Amniotic stem cell (primary cell): ENCODE measurements at places on chromosomes 13 and 19.
A peak's percentile ranks its signal among the peaks of the same experiment; 100 is the strongest.

GRCh38 chr13:112814905-112815585 lies 125.2 kb downstream of the ATP11A start:
- DNase-seq: peak; percentile 12

DNA sequence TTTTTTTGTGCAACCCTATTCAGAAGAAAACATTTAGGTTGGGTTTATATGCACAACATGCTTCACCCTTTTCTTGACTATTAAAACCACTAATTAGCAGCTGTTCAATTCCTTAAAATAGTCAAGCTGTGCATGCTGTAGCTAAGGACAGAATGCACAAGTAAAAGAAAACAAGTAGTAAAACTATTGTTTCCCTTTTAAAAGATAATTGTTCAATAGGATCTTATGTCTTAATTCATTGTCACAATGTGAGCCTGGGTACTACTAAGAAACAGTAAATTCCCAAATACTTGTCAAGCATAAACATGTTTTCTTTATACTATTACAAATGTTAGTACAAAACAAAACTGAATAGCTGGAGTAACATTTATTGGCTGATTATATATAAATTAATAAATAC lies 32.6 kb upstream of the MIR17HG start:
- no peak for DNase-seq

- no peak for DNase-seq
Observed at GRCh38 chr13:20923272-20923671, 20.7 kb upstream of the XPO4 start.

- DNase-seq: no peak
Observed at GRCh38 chr13:43434191-43434590, 352.6 kb downstream of the ENOX1 start.

DNA sequence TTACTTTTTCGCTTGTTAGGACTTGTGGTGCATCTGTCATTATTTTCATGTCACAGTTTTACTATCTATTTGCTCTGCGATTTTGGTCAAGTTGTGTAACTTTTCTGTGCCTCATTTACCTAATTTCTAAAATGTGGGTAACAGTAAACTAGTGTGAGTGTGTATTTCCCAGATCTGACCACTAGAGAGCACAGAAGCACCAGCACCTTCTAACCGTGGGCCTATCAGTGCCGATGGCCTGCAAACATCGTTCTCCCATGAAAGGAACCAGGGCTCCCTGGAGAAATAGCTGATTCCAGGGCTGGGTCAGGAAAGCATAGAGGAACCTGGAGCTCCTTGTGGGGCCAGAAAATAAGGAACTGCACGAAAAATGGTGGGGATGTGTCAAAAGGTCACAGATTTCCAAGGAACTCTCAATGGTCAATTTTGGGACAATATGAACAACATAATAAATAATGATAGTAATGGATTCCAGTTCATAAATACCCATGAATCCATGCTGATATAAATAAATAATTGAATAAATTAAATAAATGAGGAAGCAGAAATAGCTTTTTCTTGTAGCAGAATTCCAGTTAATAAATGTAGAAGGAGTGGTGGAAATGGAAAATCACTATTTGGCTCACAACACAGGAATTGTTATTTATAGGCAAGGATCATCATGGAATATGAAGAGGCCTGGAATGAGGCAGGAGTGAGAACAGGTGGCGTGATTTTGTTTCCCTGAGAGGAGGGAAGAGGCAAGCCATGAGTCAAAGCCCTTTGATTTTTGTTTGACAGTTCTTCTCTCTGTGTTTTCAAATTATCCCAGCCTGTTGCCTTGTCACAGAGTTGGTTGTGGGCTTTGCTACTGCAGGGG lies 31.1 kb downstream of the CEACAM8 start:
- peak; percentile 4 for DNase-seq

- DNase-seq: no peak
Observed at GRCh38 chr19:45170146-45171106, 7.6 kb downstream of the TRAPPC6A start.

GRCh38 chr13:32247887-32248286 lies 67.3 kb downstream of the ZAR1L start:
- DNase-seq: no peak

- peak; percentile 24 for DNase-seq
Observed at GRCh38 chr19:51687791-51688670, 5.1 kb upstream of the SPACA6 start.

DNA sequence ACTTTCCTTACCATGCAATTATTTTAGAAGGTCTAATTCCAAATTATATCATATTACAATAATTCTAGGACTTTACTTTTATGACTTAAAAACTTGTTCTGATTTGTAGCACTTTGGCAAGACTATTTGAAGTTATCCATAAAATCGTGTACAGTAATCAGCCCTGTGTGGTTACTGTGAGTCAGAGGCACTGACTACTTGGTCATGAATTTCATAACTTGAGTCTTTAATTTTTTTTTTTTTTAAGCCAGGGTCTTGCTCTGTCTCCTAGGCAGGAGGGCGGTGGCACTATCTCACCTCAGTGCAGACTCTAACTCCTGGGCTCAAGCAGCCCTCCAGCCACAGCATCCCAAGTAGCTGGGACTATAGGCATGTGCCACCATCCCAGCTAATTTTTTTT lies 1319.2 kb upstream of the SLC10A2 start:
- DNase-seq: no peak

DNA sequence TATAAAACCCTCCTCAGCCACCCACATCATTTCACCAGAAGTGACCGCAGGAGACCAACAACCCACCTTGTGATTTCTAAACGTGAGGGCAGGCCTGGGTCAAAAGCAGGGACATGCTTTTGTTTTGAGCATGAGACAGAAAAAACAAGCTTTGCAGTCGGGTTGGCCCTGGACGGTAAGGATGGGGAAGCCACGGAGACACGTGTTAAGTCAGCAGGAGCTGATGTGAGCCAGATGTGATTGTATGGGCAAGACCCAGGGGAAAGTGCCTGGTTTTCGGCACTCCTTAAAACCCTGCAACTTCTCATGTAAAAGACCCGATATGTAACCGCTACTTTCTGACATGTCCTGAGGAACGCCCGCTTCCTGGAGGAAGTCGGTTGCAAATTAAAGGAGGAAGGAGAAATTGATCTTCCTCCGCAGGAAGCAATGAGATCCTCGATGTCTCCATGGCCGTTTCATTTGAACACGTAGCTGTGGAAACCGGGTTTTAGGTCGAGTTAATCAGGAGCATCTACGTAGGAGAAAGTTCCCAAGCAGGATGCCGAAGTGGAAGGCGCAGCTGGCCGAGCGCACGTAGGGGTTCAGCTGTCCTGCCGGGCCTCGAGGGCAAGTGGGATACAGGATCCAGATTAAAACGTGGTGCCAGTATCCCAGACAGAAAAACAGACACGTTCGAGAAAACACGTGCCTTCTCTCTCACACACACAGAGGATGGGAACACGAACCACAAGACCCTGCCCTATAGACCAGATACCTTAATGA lies 40.5 kb upstream of the POMP start:
- DNase-seq: no peak
